Effector memory CD4-positive, alpha-beta T cell (primary cell): ENCODE measurements at places on chromosomes 5 and 9.

DNA sequence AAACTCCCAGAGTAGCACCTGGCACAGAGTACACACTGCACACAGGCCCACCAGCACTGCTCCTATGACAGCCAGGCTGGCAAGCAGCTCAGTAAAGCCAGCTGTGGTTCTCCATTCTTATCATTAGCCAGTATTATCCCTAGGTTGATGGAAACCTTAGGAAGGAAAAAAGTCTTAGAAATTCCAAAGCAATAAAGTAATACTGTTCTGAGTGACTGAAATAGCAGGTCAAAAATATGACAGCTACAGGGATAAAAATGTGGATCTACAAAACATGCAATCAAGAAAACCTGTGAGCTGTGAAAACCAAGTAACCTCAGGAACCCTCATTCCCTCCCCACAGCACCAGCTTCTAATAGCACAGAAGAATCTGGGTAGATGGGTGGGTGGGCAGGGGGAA lies 403.5 kb downstream of the SPOCK1 start:
- no peak for DNase-seq

- no peak for DNase-seq
Measured at GRCh38 chr5:132859889-132860437, 6.3 kb downstream of the GDF9 start.

- no peak for DNase-seq
Measured at GRCh38 chr9:73451003-73451402, 299.3 kb downstream of the ANXA1 start.

GRCh38 chr5:150062216-150062922 lies 24.0 kb downstream of the CSF1R start:
- DNase-seq, result no peak

DNA sequence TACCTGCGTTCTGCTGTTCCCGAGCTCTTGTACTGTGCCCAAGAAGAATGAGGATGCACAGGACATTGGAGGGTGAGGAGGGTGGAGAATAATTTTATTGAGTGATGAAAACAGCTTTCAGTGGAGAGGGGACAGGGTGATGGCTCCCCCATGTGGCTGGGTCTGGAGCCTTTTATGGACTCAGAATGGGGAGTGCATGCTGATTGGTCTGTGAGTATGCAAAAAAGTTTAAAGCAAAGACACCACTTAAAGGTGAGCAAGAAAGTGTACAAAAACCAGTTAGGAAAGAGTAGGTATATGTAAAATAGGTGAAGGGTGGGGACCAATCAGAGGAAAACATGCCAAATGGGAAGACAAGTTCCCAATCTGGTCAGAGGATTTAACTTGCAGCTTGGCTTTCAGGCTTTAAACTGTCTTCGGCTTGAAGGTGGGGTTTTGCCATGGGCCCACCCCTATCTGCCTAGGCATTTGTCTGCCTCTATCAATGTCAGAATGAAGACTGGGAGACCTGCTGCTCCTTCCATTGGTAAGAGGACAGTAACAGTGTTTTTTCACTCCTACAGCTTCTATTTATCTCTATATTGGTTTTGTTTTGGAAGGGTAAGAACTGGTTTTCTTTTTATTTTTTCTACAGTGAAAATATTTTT lies 118.0 kb upstream of the RAI14 start:
- DNase-seq, result no peak

DNA sequence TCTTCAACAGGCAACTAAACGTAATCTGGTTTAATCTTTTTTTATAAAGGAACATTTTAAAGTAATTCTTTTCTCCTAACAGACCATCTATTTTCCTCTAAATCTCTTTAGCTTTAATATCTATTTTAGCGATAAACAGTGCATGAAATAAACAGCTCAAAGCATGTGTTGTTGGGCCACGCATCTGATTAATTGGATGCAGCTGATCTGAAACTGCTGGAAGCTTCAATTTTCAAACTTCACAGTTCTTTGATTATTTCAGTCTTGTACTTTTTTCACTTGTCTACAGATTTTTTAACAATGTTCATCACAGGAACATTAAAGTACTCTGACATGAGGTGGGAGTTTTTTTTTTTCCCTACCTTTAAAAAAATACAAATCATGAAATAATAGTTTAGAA lies 443.6 kb downstream of the HCN1 start:
- DNase-seq, result no peak

DNA sequence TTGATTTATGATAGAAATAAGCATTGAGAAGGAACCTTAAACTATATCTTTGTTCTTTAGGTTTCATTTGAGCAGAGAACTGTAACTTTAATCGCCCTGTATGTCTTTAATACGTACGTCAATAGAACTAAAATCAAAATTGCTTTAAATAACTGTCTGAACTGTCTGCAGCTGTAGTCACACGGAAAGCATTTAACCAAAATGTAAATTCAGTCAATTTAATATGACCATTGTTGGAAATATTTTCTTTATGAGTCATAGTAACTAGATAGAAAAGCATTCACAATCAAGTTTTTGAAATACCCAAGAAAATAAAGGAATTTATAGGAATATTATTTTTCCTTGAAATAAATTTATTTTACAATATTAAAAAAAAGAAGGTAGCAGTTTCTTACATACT lies 157.1 kb upstream of the CDH6 start:
- no peak for DNase-seq

GRCh38 chr5:2748861-2749513 lies 2.5 kb downstream of the IRX2 start:
- no peak for DNase-seq

DNA sequence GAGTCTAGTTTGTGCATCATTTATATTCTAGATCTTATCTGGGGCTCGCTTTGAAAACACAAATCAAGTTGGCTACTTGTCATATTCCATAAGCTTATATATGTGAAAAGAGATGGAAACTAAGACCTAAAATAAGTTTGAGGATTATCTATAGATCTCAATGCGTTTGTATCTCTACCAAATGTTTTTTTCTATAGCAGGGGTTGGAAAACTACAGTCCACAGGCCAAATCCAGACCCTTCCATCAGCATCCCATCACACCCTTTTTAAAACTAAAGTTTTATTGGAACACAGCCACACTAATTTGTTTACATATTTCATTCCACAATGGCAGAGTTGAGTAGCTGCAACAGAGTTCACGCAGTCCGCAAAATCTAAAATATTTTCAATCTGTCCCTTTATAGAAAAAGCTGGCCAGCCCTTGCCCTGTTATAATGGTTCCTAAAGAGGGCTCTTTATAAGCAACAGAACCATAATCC lies 230.0 kb downstream of the ADAMTSL1 start:
- no peak for DNase-seq

GRCh38 chr5:155594270-155594669 lies 580.7 kb downstream of the KIF4B start:
- no peak for DNase-seq

- no peak for DNase-seq
Measured at GRCh38 chr9:69385581-69386033, 60.6 kb downstream of the ENTREP1 start.

DNA sequence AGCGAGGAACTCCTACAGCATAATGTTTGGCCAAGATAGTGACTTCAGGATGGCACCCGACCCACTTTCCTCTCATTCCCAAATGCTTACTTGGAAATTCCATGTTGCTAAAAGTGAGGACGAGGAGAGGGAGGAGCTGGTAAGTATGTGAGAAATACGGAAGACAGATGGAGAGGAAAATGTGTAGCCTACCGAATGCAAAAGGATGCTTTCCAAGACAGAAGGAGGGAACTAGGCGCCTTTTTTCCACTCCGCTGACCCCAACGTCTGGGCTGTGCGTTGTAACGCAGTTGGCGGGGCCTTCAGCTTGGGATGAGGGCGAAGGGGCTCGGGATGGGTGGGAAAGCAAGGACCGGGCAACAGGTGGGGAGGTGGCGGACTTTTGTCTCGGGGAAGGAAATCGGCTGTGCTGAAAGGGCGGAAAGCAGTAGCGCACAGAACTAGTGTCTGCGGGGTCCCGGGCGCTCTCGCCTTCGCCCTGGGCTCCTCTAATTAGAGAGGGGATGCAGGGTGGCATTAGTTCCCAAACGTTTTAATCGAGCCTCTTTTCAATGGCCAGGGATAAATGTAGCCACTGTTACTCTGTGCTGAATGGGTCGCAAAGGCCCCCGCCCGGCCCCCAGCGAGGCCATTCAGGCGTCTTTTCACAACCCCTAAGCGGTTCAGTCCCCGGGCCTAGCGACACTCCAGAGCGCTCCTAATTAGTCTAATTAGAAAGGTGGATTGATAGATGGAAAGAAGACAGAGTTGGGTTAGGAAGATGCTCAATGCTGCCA lies 12.6 kb downstream of the FOXD1 start:
- DNase-seq, result no peak

DNA sequence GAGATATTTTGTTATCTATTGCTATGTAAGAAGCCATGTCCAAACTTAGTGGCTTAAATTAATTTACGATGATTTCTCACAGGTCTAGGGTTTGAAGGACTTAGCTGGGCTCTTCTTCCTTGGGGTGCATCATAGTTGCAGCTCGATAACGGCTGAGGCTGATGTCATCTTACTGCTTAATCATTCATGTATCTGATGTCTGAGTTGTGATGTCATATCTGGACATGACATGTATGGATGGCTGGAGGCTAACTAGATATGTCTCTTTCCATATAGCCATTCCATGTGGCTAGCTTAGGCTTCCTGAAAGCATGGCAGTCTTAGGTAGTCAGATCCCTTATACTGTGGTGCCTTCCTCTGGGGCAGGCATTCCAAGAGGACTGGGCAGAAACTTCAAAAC lies 31.6 kb downstream of the ADGRV1 start:
- no peak for DNase-seq

DNA sequence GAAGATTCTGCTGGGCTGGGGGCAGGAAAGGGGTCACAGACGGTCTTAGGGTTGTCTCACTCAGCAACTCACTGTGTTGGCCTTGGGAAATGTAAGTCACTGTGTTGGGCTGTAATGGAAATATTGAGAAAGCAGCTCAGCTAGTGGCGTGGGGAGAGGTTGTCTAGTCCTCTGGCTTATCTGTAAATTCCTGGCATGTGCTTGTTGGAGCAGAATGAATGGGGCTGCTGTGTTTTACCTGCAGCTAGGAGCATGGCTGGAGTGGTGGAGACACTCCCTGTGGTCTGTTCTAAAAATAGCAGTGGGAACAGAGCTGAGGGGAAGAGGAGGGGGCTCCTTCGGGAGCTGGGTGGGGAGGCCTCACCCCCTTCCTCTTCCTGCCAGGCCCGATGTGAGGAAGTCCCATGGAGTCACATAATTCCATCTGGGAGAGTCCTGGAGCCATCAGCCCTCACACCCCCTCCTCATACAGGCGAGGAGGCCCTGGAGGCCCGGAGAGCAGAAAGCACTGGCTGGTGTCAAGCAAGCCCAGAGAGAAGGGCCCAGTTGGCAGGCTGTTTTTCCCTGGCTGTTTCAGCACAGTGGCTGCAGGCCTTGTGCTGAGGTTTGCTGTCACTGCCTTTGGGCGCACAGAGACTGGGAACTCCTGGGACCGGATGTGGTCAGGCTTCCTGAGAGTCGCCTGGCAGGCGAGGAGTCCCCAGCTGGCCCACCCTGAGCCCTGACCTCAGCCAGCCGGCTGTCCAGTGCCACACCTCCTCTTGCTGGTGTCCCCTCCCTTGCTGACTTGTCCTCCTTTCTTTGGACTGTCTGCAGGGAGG lies 84.9 kb downstream of the RGS3 start:
- no peak for DNase-seq

- no peak for DNase-seq
Measured at GRCh38 chr5:123754908-123755307, 242.9 kb downstream of the CSNK1G3 start.

DNA sequence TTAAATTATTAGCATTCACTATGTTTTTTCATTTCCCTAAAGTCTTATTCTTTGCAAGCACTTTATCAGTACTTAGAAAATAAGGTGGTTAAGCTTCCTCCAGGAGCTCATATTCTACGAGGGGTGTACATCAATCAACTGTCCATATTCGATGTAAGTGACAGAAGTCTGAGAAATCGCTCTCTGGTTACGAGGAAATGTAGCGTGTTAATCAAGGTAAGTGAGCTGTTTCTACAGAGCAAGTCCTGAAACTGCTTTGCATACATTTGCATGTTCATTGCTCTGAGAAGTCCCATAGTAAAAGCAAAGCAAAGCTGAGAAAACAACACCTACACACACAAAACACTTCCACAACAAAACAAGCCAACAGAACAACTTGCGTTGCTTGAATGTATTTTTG lies 893.9 kb upstream of the DMAC1 start:
- no peak for DNase-seq

DNA sequence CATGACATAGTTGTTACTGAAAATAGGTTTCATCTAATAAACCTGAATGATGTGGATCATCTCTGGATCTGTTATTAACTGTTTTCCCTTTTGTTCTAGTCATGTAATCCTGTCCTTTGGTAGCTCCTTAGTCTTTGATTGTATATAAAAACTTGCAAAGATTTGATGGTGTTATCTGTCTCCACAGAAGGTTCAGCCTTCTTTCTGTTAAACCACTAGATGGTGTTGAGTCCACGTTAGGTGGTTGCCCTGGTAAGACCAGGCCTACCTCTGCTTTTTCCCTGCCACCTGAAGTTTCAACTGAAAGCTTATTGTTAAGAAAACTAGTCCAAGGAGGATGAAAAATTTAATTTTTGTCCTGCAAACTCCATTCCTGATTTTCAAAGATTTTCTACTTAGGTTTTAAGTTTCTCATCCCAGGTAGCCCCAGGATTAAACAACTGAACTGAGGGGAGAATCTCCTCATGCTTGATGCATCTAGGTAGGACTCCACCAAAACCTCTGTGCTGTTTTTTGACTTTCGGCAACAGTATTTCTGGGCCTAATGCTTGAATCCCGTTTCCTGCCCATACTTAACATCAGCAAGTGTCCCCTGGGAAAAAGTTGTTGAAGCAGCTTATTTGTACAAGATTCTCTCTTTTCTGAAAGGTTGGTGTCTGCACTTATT lies 68.5 kb downstream of the RICTOR start:
- no peak for DNase-seq

DNA sequence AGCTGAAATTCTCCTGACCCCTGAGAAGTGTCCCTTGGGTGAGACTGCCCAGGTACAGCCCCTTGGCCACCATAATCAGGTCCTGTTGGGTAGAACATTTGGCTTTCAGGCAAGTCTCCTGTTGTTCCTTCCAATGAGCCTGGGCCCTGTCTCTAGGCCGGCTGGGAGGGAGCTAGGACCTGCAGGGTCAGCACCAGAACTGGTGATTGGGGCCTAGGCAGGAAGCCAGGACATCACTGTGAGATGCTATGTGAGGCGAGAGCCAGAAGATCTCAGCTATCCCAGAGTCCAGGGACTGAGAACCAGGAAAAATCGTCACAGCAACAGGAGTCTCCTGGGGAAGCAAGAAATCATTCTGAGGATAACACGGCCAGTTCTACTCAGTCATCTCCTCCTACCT lies 51.5 kb downstream of the PCDH1 start:
- DNase-seq, result no peak

DNA sequence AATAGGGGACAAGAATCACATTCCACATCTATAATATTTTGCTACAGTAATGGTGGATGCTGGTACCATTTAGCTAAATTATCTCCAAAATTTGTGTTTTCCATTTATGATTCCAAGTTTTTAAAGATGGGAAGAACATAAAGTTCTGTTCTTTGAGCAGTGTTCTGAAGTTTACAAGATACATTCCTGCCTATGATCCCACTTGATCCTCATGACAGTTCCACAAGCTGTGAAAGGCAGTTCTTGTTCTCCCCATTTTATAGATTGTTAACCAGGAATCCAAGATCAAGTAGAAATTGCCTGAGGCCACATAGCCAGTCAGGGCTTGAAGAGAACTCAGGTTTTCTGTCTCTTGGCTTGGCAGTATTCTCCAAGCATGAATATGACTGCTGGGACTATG lies 257.3 kb downstream of the NR3C1 start:
- DNase-seq, result no peak

GRCh38 chr9:137492464-137493363 lies 33.6 kb upstream of the NSMF start:
- DNase-seq, result no peak
